H7 (cell line): ENCODE measurements at places on chromosomes 1 and 21. TPM values are rescaled to one million over a fixed set of nuclear protein-coding genes. Genes with fewer than 3 reads are reported as not detected.

GRCh38 chr1:33875862-33876261 lies 12.0 kb downstream of the HMGB4 start:
- DNase-seq = no peak

DNA sequence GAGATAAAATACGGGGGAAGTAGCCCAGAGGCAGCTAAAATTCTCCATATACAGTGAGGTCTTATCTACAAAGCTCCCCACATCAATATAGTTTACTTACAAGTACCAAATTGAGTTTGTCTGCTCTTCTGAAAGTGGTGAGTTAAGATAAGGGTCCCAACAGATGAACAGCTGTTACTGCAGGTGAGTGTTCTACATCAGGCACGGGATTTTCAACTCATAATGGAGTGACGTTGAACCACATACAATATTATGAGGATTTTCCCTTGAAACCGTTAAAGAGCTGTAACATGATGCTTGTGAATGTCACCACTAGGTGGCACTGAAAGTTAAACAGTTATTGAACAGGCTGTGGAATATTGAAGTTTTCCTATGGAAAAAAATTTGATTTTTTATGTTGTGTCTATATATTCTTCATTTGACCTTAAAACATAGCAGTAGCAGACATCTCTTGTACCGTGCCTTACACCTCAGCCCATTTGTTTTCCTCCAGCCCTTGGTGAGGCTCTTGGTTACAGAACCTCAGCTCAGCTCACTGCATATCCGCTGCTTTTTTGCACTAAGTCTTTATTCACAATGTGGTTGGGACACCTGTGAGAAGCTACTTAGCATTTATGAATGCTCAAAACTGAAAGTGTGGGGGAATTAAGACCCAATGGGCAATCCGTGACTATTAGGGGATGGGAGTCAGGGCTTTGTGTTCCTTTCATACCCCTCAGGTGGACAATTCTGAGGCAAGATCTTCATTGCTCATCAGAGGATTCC lies 23.2 kb downstream of the CD1D start:
- DNase-seq = peak; percentile 57

DNA sequence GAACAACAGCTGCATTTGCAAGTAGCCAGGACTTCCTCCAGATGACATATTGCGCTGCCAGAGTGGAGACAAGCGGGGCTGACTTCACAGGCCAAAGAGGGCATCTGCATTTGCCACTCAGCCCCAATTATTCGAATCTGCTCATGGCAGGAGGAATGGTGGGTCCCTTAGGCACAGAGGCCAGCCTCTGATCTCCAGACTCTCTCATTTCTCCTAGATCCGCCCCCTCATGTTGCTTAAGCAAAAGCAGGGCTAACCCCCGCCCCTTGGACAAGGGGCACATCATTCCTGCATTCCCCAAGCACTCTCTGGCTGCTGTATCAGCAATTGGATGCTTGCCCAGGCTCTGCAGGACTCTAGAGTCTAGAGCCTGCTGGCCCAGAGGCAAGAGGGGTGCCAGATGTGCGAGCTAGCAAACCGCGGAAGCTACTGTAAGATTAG lies 262.4 kb downstream of the ST6GALNAC3 start:
- DNase-seq = no peak

DNA sequence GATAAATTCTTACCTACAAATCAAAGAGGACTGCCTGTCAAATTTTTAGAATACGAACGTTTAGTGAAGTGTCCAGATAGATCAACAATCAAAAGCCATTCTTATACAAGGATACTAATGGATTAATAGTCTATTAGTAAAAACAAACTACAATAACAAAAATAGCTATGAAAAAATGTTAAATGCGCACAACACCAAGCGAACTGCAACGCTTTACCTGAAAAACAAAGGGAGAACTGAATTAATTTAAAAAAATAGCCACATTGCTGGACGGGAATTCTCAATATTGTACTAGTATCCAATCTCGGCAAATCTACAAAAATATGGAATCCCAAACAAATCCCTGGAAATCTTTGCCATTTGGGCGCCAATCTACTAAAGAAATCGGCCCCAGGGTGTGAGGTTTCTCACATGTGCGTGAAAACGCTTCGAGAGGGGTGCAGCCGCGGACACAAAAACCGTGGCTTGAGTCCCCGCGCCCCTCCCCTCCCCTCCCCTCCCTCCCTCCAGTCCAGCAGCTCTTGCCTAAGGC lies 55.6 kb downstream of the TRAF5 start:
- DNase-seq = no peak

PCAT6 gene
- 3.4 and 7.4 TPM in 2 replicates for total RNA-seq

GRCh38 chr1:239647964-239648632 lies 261.7 kb downstream of the CHRM3 start:
- no peak for DNase-seq
